ENCODE measurements at places on chromosomes 2 and 18.

- DNase-seq = no peak
Observed at GRCh38 chr2:17959833-17960232, 81.4 kb downstream of the KCNS3 start.

GRCh38 chr18:11177382-11177781, 28.0 kb upstream of the PIEZO2 start:
- no peak for DNase-seq

- DNase-seq = no peak
Observed at GRCh38 chr18:49910019-49910418, 96.7 kb upstream of the ACAA2 start.

- no peak for DNase-seq
Observed at GRCh38 chr2:44770221-44771195, 171.0 kb upstream of the SIX3 start.

- no peak for DNase-seq
Observed at GRCh38 chr2:177422271-177422670, 29.7 kb downstream of the AGPS start.

GRCh38 chr2:133641497-133641896, 73.2 kb upstream of the NCKAP5 start:
- no peak for DNase-seq

GRCh38 chr2:238803996-238804870, 43.7 kb upstream of the TWIST2 start:
- no peak for DNase-seq

GRCh38 chr2:159110784-159111183, 142.3 kb downstream of the TANC1 start:
- no peak for DNase-seq

Data from AML-193 (cell line).